Activated CD4-positive, alpha-beta T cell treated with anti-CD3 and anti-CD28 coated beads, Interleukin-2, amount 50 U/mL, for 1 hour (primary cell): ENCODE measurements at places on chromosomes 3 and 15.

GRCh38 chr3:67781218-67781617 is 126.8 kb upstream of the SUCLG2 start:
- no peak for DNase-seq

- DNase-seq = no peak
These were observed 112.8 kb downstream of the LPP start for GRCh38 chr3:188266562-188267274.

- no peak for DNase-seq
These were observed 24.5 kb upstream of the TM4SF1 start for GRCh38 chr3:149401926-149402310.

DNA sequence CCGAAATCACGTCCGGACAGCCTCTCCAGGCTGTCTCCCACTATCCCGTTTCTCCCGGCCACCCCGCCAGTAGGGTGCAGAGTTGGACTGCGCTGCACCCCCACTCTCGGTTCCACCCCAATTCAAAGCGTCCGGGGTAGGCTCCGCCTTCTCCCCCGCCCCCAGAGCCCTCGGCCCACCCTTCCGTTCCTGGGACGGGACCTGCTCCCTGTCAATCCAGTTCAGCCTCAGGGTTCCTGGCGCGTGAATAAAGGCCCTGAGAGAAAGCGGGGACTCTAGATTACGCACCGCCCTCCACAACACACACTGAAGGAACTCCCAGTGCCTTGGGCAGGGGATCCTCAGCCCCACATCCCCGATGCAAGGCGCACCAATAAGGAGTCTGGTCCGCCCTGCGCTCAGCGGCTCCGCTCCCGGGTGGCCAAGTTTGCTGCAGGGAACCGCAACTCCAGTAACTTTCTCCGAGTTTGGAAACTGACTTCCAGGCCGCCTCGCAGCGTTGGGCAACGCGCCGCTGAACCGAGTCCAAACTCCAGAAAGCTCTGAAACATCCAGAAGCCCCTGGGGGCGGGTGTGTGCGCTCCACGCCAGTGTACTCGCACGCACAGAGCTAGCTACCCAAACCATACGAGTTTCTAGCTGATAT is 1.9 kb downstream of the ADAMTS9 start:
- no peak for DNase-seq

- DNase-seq = no peak
These were observed 10.3 kb downstream of the FAM227B start for GRCh38 chr15:49610157-49610918.

GRCh38 chr3:53168175-53168923 is 7.3 kb downstream of the PRKCD start:
- no peak for DNase-seq

- DNase-seq = no peak
These were observed 95.8 kb upstream of the UBE2E1 start for GRCh38 chr3:23709987-23710386.

GRCh38 chr3:7744850-7745249 is 756.8 kb upstream of the LMCD1 start:
- DNase-seq = no peak

- DNase-seq = peak; percentile 43
These were observed 40.2 kb downstream of the IDH2 start for GRCh38 chr15:90062023-90062442.
